Stimulated activated CD8-positive, alpha-beta memory T cell treated with anti-CD3 and anti-CD28 coated beads, Interleukin-4, amount 100 ng/mL, for 48 hours (primary cell): ENCODE measurements at places on chromosomes 5 and 9.

GRCh38 chr5:17154211-17154996, 63.0 kb upstream of the BASP1 start:
- DNase-seq, result no peak

DNA sequence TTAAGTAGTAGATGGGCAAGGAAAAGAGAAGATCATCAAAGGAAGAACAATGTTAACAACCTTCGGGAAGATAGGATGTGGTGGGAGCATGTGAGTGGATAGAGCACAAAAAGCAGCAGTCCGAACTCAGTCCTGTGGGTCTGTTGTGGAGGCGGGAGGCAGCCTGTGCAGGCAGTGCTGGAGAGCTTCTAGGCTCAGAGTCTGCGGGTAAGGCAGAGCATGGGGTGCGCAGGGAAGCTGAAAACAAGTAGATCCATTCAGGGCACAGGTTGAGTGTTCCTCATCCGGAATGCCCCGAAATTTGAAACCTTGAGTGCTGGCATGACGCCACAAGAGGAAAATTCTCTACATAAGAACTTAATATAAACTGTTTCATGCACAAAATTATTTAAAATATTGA, 84.9 kb downstream of the PPIC start:
- no peak for DNase-seq

GRCh38 chr5:137631453-137631852, 104.4 kb downstream of the KLHL3 start:
- no peak for DNase-seq

DNA sequence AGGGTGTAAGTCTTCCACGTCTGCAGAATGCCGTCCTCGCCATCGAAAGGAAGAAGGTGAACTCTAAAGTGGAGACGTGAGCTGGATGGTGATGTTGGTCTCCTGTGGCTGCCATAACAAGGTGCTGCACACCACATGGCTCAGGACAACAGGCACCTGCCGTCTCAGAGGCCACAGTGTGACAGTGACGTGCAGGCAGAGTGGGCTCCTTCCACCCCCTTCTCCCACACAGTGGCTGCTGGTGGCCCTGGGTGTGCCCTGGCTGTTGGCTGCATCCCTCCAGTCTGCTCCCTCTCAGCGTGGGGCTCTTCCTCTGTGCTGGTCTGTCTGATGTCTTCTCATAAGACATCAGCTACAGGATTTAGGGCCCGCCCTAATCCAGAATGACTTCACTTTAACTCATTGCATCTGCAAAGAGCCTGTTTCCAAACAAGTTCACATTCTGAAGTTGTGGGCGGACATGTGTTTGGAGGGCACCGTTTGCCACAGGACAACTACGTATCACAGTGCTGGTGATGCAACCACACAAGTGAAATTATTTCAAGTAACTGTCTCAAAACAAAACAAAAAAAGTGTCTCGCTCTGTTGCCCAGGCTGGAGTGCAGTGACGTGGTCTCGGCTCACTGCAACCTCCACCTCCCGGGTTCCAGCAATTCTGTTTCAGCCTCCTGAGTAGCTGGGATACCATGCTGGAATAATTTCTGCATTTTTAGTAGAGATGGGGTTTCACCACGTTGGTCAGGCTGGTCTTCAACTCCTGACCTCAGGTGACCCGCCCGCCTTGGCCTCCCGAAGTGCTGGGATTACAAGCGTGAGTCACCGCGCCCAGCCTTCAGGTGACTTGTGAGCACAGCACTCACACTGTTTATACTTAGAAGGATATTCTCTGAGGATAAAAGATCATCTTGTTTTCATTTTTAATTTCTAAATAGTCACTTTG, 31.2 kb upstream of the CLPTM1L start:
- no peak for DNase-seq

- no peak for DNase-seq
Measured at GRCh38 chr5:144002876-144003275, 167.6 kb downstream of the YIPF5 start.

DNA sequence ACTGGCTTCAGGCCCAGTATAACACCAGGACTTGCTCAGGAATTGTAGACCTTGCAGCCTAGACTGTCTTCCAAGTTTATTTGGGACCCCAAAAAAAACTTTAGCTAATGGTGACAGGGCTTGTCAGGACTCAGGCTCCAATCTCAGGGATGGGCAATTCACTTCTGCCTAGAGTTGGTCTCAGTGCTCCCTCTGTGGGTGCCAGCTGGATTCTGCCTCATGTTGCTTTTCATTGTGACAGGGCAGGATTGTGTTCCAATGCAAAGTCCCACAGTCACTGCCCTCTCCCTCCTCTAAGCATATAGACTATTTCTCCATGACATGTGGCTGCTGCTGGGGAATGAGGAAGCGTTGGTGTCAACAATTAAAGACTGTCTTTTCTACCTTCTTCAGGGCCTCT, 174.7 kb downstream of the CYLC2 start:
- DNase-seq, result no peak

- DNase-seq, result no peak
Measured at GRCh38 chr5:81269751-81270393, 31.5 kb upstream of the ZCCHC9 start.

DNA sequence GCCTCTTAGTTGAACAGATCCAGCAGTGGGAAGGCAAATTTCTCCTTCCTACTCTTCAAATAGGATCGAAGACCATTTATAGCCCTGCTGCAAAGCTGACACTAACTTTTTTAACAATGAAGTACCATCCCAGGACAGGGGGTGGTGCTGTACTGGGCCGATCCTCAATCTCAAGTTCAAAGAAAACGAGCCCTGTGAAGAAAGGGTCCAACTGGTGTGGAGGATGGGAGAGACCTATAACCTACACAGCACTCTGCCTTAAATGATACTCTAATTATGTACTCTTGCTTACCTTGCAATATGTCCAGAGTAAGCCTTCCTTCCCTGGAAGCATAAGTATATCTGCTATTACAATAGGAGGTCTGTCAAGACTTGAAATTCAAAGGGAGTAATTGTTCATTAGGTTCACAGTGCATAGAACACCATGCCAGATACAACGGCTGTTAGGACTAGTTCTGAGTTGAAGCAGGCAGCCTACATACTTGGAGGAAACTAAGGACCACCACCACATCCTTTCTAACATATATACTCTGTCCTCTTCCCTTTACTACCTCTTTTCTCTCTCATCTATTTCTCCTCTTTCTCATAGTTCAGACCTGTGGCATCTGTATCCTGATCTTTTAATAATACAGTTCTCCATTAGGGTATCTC, 6.2 kb downstream of the ETF1 start:
- no peak for DNase-seq

DNA sequence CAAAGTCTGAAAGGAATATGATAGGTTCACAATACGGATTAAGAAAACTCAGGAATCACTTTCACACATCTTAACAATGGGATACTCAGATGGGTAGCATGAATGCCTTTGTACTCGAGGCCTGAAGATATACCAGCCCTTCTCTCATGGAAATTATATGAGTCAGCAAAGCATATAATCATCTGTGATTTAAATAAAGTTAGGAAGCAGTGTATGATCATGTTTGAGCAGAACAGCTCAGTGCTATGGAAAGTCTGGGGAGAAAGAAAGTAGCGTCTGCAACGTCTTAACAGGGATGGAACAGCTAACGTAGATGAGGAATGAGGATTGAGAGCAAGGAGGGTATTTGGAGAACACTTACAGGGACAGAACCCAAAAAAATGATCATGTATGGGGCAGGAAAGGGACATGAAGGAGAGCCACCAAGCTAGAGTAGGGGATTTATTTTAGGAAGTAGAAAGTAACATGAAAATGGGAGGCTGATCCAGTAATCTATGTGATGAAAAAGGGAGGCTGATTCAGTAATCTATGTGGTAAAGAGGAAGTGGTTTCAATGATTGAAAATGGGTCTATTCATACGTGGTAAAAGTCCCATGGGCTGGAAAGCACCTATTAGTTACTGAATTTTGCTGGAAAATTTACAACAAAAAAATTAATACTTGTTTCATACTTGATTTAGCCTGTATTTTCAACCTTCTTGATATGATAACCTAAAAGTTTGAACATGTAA, 85.9 kb downstream of the GNA14 start:
- DNase-seq, result no peak

- DNase-seq, result no peak
Measured at GRCh38 chr5:154055201-154055600, 16.4 kb downstream of the MFAP3 start.

DNA sequence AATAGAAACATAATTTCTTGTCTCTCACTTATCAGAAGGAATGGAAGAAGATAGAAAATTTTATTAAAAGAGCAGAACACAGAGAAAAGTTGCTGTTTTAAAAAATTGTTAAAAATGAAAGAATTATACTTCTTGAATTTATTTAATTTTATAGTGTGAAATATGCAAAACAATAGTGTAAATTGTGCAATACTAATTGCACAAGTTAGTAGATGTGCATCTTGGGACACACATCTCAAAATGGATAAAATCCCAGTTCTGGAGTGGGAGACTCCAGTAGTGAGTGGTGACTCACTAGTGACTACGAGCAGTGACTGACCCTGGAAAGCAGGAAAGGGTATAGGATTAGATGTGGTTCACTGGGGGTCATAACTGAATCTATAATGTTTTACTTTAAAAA, 223.2 kb downstream of the MSX2 start:
- DNase-seq, result no peak
